ENCODE measurements at places on chromosomes 4 and X.

DNA sequence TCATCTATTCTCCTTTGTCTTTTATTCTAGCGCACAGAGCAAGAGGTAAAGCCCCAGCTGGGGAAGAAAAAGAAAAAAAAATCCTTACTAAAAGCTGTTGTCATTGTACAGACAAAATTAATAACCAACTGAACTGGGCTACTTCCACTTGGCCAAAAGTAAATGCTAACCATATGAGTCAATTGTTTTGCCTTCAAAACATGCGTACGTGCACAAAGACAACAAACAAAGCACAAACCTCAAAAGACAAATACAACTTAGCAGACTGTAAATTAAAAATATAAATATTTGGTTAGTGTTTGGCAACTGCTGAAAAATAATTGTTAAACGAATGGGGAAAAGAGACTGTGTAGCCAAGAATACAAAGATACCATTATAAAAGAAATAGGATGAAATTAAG, 5.9 kb downstream of the EDA2R start:
- DNase-seq = no peak

GRCh38 chr4:100707786-100708185, 190.0 kb upstream of the EMCN start:
- DNase-seq = no peak

DNA sequence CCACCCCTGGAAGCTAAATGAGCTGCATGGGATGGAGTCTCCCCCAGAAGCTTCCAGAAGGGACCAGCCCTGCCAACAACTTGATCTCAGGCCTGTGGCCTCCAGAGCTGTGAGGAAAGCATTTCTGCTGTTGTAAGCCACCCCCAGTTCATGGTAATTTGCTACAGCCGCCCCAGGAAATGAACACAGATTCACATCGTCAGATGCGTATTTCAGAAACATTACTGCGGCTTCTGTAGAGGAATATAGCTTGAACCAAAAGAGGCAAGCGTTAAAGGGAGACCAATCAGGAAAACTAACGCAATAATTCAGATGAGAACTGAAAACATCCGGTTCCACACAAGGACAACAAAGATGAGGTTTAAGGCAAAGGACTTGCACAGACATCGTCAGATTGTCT, 128.4 kb upstream of the TBL1X start:
- DNase-seq = no peak

DNA sequence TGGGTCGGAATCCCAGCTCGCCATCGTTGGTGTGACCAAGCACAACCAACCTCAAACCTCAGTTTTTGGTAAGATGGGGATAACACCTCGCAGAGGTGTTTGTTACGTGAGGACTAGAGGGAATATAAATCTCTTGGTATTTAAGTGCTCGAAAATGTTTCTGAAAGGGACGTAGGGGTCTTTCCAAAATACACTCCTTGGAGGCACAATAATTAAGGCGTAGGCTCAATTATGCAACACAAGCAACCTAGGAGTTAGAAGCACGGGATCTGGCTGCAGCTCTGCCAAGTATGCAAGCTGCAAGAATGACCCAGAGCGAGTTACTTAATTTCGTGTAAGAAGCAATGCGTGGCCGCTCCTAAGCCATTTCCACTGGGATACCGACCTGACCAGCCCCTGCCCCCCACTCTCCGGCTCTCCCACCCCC, 552 bp downstream of the ADH5 start:
- no peak for DNase-seq

DNA sequence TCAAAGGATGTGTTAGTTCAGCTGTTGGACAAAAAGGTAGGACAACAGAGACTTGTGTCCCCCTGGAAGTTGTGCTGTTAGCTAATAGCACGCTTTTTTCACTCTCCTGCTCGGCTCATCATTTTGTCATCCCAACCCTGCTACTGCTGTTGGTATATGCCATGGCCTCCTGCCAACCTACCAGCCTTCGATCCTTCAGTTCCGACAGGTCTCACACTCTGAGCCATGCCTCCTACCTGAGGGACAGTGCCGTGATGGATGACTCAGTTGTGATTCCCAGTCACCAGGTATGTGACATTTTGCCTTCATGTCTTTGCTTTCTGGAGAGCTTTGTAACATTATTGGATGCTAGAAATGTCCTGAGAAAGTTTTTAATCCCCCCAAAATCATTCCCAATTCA, 268.1 kb downstream of the ANK2 start:
- DNase-seq = no peak

GRCh38 chr4:121824171-121824527, 466 bp upstream of the CCNA2 start:
- no peak for DNase-seq

All from activated CD8-positive, alpha-beta memory T cell treated with anti-CD3 and anti-CD28 coated beads for 4 hours (primary cell).